ENCODE measurements at places on chromosomes 7 and 10. TPM values are rescaled to one million over a fixed set of nuclear protein-coding genes. Genes with fewer than 3 reads are reported as not detected.

Gene PRLHR
- not detected for total RNA-seq

Gene CALHM1
- total RNA-seq, result not detected

Gene VWDE
- total RNA-seq, result 0.51 TPM

Gene IFRD1
- 42.1 TPM for total RNA-seq

Gene SKAP2
- 60.7 TPM for total RNA-seq

Gene NEUROD6
- total RNA-seq, result not detected

Gene ITGB8
- total RNA-seq, result 7.2 TPM

Gene PRF1
- not detected for total RNA-seq

Gene NCF1
- total RNA-seq, result not detected

Gene ENTPD1
- not detected for total RNA-seq

Gene SFMBT2
- total RNA-seq, result not detected

Gene TSC22D4
- 51.7 TPM for total RNA-seq
